ENCODE measurements at places on chromosomes 13 and 19. TPM values are rescaled to one million over a fixed set of nuclear protein-coding genes. Genes with fewer than 3 reads are reported as not detected.

DNA sequence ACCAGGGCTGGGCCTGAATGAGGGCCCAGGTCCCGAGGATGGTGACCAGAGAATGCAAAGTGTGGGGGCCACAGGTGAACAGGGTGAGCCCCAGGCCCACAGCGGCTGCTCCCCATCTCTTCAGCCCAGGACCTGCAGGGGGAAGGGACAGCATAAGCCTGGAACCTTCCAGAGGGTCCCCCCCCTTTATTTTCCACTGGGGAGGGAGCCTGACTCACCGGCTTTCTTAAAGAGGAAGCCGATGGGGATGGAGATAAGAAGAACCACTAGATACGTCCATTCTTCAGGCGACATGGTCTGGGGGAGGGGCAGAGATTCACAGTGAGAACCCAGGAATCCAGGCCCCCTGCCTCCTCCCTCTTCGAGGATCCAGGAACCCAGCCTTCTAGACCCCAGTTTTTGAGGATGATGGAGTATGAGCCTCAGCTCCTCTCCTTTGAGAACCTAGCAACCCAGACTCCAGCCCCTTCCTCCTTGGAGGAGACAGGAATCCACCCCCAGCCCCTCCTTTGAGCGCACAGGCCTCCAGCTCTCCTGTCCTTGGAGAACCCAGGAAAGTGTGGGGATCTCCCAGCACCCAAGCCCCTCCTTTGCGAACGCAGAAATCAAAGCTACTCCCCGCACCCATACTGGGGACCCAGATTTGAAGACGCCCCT, 1.0 kb downstream of the MBOAT7 start:
- no peak for DNase-seq

C19orf73 gene
- polyA plus RNA-seq = 0.31 TPM

DNA sequence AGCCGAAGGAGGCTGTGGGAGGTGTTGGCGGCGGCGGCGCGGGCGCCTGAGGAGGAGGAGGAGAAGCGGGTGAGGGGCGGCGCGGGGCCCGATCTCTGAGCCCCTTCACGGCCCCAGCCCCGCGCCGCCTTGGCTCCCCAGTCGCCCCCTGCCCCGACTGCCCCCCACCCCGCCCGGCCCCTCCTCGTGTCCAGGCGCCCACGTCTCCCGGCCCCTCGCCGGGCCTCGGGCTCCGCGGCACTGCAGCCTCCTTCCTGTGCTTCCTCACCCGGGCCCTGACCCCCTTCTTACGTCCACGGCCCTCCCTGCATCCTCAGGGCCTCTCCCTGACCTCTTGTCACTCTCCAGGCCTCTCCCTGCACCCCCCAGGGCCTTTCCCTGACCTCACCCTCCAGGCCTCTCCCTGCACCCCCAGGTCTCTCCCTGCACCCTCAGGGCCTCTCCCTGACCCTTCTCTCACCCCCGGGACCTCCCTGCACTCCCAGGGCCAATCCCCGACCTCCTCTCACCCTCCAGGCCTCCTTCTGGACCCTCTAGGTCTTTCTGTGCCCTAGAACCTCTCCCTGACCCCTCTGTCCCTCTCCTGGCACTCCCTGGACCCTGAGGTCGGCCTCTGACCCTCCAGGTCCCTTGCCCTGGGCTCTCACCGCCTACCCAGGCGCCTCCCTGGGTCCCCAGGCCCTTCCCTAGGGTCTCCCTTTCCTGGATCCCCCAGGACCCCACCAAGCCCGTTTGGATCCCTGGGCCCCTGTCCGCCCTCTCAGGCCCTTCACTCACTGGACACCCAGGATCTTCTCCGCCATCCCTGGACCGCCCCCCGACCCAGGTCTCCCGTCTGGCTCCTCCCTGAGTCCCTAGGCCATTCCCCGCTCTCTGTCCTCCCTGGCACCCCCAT, 460 bp downstream of the KMT5C start:
- no peak for DNase-seq

DNA sequence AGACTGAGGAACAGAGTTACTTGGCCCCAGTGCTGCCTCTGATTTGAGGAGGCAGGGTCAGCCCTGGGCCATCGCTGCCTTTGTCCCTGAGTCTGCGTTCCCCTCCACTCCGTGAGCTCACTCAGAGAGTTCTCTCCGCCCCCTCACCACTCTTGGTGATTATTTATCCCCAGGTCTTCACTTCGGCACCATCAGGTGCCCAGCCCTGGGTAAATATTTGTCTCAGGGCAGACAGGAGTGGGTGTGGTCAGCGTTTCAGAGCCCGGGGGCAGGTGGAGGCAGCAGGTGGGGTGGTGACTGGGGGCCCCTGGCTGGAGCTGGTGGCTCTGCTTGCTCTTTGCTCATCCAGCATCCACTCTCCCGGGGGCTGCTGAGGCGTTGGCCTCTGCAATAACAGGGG, 20.6 kb downstream of the PPP1R37 start:
- DNase-seq = no peak

DNA sequence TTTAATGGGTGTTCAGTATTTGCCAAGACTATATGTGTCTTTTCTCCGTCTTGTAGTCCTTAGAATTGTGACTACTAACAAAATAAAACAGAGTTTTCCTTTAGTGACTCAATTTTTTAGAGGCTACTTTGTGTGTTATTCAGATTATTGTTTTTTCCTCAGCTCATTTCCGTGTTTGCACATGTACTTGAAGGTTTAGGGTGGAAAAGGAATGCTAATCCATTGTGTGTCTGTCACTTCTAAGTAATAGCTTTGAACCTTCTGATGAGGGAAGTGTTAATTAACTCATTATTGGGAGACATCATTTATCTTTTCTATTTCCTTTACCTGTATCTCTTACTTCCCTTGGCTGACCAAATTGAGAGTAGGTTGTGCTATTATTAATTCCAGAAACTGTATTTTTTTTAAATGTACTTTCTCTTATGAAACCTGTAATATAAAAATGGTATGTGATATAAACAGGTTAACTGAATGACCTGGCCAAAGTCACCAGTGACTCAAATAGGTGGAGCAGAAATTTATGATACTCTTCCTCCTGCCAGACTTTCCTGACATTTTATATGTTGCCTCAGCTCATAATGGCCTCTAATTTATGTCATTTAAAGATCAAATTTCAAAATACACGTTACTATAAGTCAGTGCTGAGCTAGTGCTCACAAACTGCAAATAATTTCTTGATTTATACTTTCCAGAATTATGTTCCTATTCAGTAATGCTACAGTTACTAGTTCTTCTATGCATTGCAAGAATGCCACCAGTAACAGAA, 88.8 kb downstream of the LMO7 start:
- no peak for DNase-seq

DNA sequence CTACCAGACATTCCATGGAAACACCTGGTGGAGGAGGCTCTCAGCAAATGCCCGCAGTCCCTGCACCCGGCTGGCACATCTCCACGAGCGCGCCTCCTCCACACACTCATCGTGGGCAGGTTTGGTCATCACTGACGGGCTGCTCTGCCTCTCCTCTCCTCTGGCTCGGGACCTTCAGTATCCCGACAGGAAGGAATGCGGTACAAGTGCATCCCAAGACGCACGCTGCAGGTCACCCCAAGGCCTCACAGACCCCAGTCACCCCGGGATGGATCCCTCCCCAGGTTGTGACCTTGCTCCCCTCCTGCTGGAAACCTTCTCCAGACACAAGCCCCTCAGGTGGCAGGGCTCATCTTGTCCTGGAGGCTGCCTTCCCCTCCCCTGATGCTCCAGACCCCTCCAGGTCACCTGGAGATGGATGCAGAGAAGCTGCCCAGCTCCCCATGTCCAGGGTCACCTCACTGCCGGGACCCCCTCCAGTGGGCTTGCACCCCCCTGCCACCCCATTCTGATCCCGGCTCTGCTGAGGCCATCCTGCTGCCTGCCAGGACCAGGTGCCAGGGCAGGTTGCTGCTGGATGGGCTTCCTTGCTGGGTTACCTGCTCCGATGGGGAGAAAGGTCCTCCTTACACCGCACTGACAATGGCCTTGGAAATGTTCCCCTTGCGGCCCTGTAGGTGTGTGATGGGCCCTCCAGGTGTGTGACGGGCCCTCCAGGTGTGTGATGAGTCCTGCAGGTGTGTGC, 29.9 kb downstream of the C13orf46 start:
- DNase-seq = no peak

Data from left renal pelvis (tissue), 4 donors.